ENCODE measurements at places on chromosomes 2 and 18.

GRCh38 chr2:43223521-43224001 lies 2.8 kb downstream of the ZFP36L2 start:
- no peak for DNase-seq

DNA sequence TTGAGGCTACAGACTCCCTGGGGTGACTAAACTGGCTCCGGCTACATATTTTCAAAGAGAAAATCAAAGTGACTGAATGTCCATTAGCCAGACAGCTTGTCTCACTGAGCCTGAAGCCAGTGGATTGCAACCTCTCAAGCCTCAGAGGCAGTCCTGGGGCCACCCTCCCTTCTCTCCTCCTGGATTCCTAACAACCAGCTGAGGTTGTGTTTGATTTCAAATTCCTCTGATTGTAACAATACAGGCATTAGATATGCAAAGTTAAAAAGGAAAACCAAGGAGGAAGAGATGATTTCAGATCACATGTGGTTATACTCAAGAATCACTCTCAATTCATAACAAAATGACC lies 101.0 kb upstream of the LMAN1 start:
- no peak for DNase-seq

DNA sequence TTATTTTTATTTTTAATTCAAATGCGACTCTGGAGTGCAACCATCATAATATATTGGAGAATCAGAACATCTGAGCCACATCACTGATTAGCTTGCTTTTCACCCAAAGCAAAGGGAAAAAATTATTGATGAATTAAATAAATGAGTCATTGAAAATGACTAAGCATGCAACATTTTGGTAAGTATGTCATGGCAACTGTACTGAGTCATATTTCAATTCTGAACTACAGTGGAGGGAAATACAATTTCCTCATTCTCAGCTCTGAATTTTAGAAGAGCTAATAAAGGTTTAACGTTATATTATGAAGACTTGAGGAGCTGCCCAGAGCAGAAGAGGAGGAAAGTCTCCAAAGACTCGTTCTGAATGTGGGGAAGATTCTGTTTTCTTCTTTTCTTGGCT lies 89.6 kb upstream of the CCDC68 start:
- DNase-seq = no peak

GRCh38 chr18:38496222-38496793 lies 930.7 kb upstream of the CELF4 start:
- DNase-seq = no peak

DNA sequence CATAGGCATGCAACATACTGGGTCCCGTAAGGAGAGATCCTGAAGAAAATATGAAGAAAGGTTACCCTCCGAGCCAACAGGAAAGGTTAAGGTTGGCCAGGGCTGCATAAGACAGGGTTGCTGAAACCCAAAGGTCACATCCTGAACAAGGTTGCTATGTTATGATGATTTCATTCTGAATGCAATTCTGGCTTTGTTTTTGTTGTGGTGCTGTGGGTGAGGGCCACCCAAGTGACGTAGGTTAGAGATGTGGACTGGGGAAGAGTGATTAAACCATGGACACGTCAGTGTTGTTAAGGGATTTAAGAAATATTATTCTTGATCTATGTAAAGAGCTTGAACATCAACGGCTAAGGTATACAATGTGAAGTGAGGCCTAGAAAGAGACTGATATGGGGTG lies 60.0 kb downstream of the ZEB2 start:
- DNase-seq = peak; percentile 83

- peak; percentile 71 for DNase-seq
Measured at GRCh38 chr2:25756536-25756935, 83.2 kb upstream of the DTNB start.

DNA sequence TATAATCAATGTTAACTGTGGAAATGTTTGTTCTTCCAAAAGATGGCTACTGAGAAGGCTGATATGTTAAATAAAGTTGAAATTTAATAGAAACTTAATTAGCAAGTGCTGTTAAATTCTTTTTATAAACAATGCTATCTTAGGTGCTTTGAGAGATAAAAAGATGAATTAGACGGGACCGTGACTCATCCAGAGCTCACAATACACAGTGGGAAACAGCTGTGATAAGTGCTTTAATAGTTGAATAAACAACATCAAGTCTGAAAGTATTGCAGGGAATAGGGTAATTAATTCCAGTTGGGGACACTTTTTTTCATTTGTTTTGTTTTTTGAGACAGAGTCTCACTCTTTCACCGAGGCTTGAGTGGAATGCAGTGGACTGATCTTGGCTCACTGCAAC lies 85.5 kb upstream of the DTNA start:
- no peak for DNase-seq

- DNase-seq = peak; percentile 2
Measured at GRCh38 chr18:50194631-50195532, at the start of gene MYO5B. MYO5B (minus strand) TSS chr18:50195147; CDS start chr18:50194793, 354 bp downstream.

- no peak for DNase-seq
Measured at GRCh38 chr2:15145919-15146318, 415.2 kb downstream of the NBAS start.

GRCh38 chr2:239212121-239212928 lies 188.5 kb downstream of the HDAC4 start:
- no peak for DNase-seq

- no peak for DNase-seq
Measured at GRCh38 chr2:165699946-165700345, 94.1 kb downstream of the GALNT3 start.

GRCh38 chr2:154637456-154637855 lies 61.0 kb upstream of the KCNJ3 start:
- DNase-seq = no peak

GRCh38 chr18:79613186-79613931 lies 66.2 kb upstream of the CTDP1 start:
- DNase-seq = no peak

GRCh38 chr2:240873805-240874714 lies 5.4 kb downstream of the AGXT start:
- DNase-seq = no peak

- peak; percentile 90 for DNase-seq
Measured at GRCh38 chr2:239380831-239381708, 19.8 kb downstream of the HDAC4 start.

DNA sequence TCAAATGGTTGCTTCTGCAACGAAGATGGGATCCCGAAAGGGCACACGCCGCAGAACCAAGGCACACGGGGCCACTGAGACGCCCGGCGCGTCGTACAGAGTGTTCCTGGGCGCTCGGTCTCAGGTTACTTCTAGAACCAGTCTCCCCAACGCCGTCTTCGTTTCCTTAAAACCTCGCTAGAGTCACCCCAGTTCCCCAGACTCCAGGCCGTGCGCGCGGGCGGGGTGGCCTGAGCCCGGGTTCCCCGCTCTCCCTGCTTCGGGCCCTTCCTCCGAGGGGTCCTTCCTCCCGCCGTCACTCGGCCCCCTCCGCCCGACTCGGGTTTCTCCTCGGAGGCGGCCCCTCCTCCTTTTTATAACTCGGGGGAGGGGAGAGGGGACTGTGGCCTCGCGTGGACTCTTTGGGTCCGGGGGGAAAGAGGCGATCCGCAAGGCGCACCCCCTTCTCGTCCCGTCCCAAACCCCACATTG lies 774 bp upstream of the FZD7 start:
- no peak for DNase-seq

DNA sequence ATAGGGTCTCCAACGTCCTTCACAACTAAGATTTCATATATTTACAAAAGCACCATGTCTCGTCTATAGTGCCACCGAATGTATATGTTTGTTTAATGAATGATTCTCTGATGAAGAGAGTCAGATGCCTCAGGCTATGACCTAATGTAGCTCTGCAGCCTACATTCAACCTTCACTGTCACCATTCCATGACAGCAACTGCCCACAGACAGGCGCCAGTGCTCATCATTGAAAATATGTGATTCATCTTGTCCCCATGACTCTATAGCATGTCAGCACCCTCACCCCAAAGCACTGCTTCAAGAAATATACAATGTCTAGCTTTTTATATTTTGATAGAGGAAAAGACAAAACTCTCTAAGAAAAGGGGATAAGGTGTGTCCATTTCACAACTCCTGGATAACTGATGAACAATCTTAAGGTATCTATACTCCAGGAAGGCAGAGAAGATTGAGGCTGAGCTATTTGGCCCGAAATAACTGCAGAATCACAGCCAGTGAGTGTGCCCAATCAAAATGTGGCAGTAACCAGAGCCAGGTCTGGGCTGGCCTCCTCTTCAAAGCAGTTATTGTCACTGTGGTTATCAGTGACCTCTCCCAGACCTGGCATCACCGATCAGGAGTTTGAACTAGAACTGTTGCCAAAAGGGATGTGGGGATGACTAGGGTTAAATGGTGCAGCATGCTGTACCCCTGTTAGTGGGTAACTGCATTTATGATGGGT lies 246.6 kb downstream of the SETBP1 start:
- peak; percentile 48 for DNase-seq

DNA sequence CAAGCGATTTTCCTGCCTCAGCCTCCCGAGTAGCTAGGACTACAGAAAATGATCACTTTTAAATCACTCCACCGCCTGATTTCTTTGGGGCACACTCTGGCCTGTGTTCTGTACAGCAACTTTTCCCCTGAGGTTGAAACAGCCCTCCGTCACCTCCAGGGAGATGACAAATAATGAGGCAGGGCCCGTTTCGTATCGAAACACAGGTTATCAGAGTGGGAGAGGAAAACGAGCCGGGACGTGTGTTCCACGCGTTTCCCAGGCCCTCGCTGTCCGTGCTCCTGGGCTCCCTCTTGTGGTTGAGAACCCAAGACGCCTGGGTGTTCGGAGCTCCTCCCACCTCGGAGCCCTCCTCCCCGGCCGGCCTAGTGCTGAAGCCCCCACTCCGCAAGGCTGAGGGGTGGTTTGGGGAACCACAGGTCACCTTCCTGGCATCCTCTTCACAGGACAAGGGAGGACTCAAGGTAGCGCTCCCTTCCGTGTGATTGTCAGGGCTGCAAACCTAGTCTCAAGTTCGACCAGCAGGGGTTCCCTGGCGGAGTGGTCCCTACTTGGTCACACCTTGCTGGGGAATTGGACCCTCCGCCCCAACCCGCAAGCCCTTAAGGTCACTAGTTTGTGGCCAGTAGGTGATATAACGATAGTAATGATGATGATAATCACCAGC lies 12.8 kb downstream of the ATP6V1B1 start:
- peak; percentile 83 for DNase-seq

DNA sequence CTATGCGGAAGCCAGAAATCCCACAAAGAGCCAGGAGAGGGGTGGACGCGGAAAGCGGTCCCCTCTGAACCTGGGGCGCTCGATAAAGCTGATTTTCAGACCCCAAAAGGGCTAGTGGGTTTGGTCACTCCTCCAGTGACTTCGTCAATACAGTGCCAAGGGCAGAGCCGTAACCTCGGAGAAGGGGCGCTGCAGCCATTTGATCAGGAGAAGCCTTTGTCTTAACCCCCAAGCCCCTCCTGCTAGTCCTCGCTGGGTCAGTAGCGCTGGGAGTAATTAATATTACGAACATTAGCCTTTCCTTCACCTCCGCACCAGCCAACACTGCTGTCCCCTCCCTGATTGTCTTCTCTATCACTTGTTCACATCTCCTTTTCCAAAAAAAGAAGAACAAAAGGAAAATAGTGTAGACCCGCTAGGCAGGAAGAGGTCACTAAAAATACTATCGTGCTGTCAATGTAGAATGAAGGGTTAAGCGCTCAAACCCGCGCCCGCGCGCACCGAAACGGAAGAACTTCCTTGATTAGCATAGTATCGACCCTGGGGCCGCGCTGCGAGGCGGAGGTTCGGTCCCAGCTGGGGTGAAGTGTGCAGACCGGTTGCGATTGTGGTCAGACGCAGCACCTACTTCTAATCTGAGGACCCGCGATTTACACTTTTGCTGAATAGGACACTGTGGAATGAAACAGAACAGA lies 63.2 kb upstream of the MAPRE2 start:
- peak; percentile 40 for DNase-seq

GRCh38 chr2:190547886-190548285 lies 13.4 kb upstream of the NEMP2 start:
- no peak for DNase-seq

DNA sequence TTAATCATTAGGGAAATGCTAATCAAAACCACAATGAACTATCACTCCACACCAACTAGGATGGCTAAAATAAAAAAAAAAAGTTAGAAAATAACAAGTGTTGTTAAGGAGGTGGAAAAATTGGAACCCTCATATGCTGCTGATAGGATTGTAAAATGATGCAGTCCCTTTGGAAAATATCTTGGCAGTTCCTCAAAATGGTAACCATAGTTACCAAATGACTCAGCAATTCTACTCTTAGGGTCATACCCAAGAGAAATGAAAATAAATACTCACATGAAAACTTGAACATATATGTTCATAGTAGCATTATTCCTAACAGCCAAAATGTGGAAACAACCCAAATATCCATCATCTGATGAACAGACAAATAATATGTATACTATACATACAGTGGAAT lies 15.7 kb upstream of the ACVR2A start:
- peak; percentile 67 for DNase-seq
